ENCODE measurements at places on chromosomes 5 and 9.

DNA sequence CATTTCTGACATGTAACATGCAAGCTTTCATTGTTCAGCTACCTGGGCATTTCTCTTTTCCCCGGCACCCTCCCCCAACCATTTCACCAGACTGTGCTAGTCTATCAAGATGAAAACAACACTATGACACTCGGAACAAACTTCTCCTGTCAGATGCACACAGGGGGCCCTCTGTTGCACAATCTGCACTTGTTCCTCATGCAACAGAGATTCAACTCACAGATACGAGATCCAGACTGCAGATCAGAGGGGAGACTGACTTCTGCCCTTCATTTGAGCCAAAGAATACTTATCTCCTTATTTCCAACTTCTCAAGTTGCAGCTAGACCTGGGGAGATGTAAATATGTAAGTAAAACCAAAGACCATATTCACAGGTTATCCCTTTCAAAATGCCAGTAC, 15.7 kb upstream of the FST start:
- DNase-seq = no peak

DNA sequence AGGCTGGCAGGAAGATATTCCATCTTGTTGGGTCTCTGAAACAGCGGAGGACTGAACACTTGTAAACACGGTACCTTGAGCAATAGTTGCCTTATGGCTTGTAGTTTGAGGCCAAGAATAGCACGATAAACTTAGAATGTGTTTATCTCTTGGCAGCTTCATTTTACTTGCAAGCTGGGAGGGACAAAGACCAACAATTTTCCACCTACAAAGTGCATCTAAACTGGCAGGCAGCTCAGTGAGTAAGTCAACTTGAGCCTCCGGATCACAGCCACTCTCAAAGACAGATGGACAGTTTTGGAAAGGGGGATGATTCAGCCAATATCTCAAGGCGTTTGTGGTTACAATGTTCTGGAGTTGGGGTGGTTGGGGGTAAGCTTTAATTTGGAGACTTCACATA, 652.6 kb downstream of the CETN3 start:
- DNase-seq = peak; percentile 66

- DNase-seq = peak; percentile 22
Observed at GRCh38 chr5:153517241-153517611, 26.8 kb downstream of the GRIA1 start.

DNA sequence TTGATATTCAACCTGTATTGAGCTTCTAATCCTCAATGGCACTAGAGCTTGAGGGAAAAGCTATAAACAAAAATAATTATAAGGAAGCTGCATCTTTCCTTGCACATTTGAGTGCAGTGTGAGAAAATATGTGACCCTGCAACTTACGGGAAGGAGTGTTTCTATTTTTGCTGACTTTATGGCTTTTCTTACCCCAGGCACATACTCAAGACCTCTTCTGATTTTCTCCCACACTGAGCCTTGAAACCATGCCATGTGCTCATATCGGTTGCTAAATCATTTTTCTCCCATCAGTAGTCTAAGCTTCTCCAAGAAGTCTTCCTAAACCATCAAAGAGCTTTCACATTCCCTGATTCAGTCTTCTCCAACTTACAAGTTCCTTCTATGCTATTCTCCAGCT, 91.5 kb downstream of the CDH6 start:
- no peak for DNase-seq

DNA sequence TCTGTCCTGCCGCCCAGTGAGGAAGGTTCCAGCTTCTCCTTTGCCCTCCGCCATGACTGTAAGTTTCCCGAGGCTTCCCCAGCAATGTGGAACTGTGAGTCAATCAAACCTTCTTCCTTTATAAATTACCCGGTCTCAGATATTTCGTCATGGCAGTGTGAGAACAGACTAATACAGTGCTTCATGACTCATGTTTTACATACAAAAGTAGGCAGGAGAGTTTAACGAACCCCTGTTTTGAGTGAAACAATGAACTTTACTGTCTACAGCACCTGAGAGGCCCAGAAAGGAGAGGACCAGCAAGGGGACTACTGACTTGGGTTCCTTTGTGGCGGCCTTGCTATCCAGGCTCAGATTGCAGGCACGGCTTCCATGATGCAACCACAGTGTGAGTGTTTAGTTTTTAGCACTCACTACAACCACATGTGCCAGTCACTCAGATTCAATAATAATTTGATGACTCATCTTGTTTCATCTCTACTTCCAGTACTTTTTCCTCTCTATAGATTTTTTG, 139.1 kb upstream of the CLINT1 start:
- peak; percentile 74 for DNase-seq

DNA sequence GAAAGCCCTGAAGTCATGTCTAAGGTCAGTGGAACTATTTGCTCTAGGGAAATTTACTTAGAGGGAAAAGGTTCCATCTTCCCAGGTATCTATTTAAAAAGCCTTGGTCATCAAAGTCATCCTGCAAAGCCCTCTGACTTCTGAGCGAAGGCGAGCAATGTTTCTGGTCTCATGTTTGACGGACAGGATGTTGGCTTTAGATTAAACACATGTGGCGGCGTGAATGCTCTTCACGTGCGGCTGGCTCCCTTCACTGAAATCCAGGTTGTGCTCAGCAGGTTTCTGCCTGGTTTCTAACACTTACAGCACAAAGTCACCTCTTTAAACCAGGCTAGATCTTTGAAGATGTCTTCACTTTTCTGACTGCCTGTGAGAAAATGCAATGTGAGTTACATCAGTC, 5.7 kb upstream of the ZBTB34 start:
- no peak for DNase-seq

- DNase-seq = no peak
Observed at GRCh38 chr5:177994561-177995190, 1.4 kb downstream of the PROP1 start.

DNA sequence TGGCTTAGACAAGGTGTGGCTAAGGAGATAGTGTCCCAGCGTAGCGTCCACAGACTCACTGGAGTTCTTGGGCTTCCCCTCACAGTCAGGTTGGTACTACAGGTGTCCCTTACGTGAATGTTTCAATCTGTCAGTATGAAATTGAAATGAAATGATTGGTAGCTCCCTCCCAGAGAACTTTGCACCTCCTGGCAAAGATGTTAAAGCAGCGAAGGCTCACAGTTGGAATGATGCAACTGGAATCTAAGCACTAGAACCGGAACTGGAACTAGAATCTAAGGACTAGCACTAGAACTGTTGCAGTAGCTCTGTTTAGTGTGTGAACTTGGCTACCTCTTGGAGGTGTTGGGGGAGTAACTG, 1.1 kb downstream of the SLC31A1 start:
- peak; percentile 17 for DNase-seq

- no peak for DNase-seq
Observed at GRCh38 chr9:105637787-105638395, 24.4 kb upstream of the TAL2 start.

- no peak for DNase-seq
Observed at GRCh38 chr5:132766020-132766805, 10.8 kb downstream of the SEPTIN8 start.
